ENCODE measurements at places on chromosomes 4 and X. TPM values are rescaled to one million over a fixed set of nuclear protein-coding genes. Genes with fewer than 3 reads are reported as not detected.
A peak's percentile ranks its signal among the peaks of the same experiment; 100 is the strongest.

The ATP2B3 gene
- not detected for total RNA-seq

The TSC22D3 gene
- 214 TPM for total RNA-seq

The RADX gene
- 12.5 TPM for total RNA-seq

- DNase-seq: no peak
Measured at GRCh38 chr4:7006411-7006810, 36.8 kb upstream of the TADA2B start.

GRCh38 chr4:18314731-18315130 is 293.2 kb upstream of the LCORL start:
- no peak for DNase-seq

DNA sequence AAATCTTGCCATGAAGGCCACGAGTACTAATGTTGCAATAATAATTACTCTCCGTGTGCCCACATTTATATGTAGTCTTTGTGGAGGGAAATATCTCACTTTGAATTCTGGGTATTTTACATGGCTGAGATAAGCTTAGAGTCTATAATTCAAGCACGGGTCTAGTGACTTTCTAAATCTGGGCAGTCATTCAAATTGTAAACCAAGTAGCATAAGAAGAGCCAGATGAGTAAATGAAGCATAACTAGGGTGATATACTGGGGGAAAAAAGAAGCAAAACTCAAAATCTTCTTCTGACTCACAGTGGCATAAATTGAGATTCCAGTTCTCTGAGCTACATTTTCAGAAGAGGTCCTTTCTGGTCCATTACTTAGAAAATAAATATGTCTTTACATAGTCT is 53.0 kb downstream of the MAPK10 start:
- no peak for DNase-seq

DNA sequence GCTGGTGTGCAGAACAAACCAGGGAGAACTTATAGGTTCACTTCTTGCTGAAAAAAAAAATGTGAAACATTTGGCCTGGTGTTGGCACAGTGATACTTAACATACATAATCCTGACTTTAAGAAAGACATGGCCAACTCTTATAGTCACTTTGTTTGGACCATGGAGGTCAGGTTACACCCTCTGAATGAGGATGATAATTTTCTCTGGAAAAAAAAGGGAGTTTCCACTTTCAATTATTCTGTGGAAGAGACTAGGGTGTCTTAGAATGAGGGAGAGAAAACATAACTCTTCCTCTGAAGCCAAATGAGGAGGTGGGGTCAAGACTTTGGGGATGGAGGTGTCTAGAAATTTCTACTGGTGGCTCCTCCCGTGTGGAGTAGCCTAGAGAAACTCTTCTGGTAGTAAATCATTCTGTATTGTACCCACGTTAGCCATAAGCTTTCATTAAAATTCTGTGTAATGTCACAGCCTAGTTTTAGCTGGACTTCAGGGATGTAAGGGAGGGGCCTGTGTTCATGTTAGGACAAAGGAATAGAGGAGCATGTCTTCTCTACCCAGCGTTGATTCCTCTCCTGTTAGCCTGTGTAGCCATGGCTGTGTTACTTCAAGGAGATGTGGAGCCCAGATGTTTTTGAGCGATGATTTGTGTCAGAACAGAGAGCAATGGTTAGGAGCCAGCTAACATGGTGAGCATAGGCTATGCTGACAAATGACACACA is 328.3 kb downstream of the GPAT3 start:
- no peak for DNase-seq

- DNase-seq: no peak
Measured at GRCh38 chrX:131704136-131704695, 160.3 kb downstream of the OR13H1 start.

GRCh38 chr4:122901247-122902010 is 21.0 kb downstream of the NUDT6 start:
- DNase-seq: no peak

GRCh38 chr4:48913346-48913745 is 6.8 kb upstream of the OCIAD2 start:
- no peak for DNase-seq

GRCh38 chrX:123731258-123731986 is 1.4 kb downstream of the THOC2 start:
- DNase-seq: peak; percentile 5

DNA sequence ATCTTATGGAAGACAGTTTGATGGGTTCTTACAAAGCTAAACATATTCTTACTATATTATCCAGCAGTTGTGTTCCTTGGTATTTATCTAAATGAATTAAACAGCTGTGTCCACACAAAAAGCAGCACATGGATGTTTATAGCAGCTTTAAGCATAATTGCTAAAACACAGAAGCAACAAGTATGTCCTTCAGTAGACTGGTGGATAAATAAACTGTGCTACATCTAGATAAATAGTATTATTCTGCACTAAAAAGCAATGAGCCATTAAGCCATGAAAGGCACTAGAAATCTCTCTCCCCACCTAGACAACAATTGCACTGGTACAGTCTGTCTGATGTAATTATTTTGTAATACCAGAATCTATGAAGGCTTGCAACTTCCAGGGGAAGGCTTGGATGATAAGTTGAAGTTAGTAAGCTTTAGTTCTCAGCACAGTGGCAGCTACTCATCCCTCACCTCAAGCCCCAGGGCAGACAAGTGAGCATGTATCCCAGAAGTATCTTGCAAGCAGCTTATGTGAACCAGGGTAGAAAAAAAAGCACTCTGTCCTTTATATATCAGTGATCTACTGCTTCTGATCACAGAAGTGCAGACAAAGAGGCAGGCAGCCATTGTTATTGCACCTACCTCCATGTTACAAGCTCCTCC is 36.9 kb downstream of the WDR17 start:
- no peak for DNase-seq
